ENCODE measurements at places on chromosomes 1 and 21. TPM values are rescaled to one million over a fixed set of nuclear protein-coding genes. Genes with fewer than 3 reads are reported as not detected.

GRCh38 chr21:46304437-46304836 lies 18.3 kb downstream of the YBEY start:
- DNase-seq = no peak

- DNase-seq = no peak
Measured at GRCh38 chr1:187032316-187032981, 203.7 kb downstream of the PLA2G4A start.

DNA sequence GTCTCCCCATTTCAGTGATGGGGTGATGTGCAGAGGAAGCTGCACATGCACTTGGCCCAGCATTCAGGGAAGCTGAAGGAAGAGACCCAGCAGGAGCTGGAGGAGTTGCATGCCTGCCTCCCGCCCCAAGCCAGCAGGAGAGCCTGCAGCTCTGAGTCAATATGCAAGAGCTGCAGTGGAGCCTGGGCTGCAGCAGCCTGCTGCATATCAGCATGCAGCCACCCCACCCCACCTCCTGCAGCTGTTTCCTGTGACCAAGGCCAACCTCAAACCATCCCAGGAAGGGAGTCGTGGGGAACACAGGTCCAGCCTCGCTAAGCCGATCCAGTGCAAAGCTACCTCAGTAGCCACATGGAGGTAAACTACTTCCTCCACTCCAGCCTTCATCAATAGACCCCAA lies 18.9 kb downstream of the AGT start:
- no peak for DNase-seq

GRCh38 chr1:246564839-246565750 lies 966 bp downstream of the TFB2M start:
- DNase-seq = no peak

GRCh38 chr1:29282924-29283803 lies 46.8 kb downstream of the PTPRU start:
- peak; percentile 29 for DNase-seq

- peak; percentile 74 for DNase-seq
Measured at GRCh38 chr1:59502009-59502691, 205.3 kb downstream of the FGGY start.

Gene LSS
- 80.6 TPM for total RNA-seq
